Right lung (tissue), 10 donors: ENCODE measurements at places on chromosomes 3 and 15. TPM values are rescaled to one million over a fixed set of nuclear protein-coding genes. Genes with fewer than 3 reads are reported as not detected.
A peak's percentile ranks its signal among the peaks of the same experiment; 100 is the strongest.

DNA sequence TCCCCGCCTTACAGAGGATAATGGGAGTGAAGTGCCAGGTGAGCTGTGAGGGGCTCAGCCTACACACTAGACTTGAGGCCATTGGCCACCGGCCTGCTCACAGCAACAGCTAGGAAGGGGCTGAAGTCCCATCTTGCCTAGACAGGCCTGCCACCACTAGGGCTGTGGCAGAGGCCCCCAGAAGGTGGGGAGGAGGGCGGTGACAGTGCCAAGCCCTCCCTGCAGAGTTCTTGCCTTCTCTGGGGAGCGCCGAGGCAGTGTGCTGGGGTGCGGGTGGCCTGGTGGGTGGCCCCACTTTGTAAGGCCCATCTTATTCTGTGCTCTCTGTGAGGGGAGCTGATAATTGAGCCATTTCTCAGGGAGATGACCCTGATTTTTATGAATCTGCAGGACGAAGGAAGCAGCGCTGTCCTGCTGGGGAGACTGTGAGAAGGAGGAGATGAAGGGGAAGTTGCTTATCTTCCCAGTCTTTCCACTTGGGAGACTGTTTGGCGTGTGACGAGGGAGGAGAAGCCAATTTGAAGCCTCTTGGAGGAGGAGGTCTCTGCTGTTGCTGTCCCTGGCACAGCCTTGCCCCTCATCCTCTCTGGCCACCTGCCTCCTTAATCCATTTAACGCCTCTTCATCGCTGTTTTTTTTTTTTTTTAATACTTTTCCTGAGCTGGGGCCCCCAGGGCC lies 104.3 kb downstream of the LINGO1 start:
- DNase-seq: no peak

- DNase-seq: no peak
These were observed 805.7 kb downstream of the TUSC7 start for GRCh38 chr3:117515309-117515708.

The RTF1 gene
- polyA plus RNA-seq: 62.9 TPM

DNA sequence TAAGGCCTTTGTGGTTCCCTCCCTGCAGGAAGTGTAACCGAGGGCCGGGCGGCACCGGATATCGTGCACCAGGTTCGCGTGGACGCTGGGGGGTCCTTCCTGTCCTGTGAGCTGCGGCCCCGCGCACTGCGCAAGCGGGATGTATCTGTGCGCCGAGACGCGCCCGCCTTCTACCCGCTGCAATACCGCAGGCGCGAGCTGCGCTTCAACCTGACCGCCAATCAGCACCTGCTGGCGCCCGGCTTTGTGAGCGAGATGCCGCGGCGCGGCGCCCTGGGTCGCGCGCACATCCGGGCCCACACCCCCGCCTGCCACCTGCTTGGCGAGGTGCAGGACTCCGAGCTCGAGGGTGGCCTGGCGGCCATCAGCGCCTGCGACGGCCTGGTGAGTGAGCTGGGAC lies 35.9 kb downstream of the SAXO2 start:
- DNase-seq: peak; percentile 4

The CCDC54 gene
- polyA plus RNA-seq: 0.15 TPM

DNA sequence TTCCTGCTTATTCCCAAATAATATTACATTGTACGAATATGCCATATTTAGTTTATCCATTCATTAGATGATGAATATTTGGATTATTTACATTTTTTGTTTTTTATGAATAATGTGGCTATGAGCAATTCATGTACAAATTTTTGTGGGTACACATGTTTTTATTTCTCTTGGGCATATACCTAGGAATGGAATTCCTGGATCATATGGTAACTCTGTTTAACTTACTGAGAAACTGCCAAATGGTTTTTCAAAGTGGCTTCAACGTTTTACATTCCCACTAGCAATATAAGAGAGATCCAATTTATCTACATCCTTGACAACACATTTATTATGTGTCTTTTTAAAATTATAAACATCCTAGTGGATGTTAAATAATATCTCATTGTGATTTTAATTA lies 362.0 kb upstream of the TMCO5A start:
- DNase-seq: no peak

The HYAL2 gene
- polyA plus RNA-seq: 77.3 TPM

The GOLGA8R gene
- polyA plus RNA-seq: 9.7 TPM
